Peyer's patch (tissue), 4 donors: ENCODE measurements at places on chromosomes 11 and 22.

- no peak for DNase-seq
These were observed 34.8 kb upstream of the PSMA1 start for GRCh38 chr11:14554959-14555358.

- no peak for DNase-seq
These were observed 107.2 kb downstream of the TSPAN18 start for GRCh38 chr11:44833877-44834452.

- DNase-seq, result peak; percentile 36
These were observed 10.3 kb downstream of the PARVG start for GRCh38 chr22:44191036-44191454.

- no peak for DNase-seq
These were observed 12.7 kb upstream of the CAPN5 start for GRCh38 chr11:77054084-77054483.

DNA sequence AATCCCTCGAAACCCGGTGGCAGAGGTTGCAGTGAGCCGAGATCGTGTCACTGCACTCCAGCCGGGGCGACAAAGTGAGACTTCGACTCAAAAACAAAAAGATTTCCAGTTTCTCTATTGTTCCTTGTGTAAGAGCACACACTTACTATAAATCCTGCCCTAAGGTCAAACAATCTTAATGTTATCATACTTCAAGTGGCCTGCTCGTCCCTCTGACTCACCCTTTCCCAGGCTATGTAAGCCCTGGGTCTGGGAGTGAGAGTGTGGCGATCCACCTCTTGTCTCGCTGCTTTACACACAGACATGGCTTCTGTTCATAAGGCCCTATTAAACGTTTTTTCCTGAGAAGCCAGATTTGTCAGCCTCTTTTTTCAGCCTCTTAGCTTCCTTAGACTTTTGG is 24.4 kb upstream of the A4GALT start:
- DNase-seq, result no peak

DNA sequence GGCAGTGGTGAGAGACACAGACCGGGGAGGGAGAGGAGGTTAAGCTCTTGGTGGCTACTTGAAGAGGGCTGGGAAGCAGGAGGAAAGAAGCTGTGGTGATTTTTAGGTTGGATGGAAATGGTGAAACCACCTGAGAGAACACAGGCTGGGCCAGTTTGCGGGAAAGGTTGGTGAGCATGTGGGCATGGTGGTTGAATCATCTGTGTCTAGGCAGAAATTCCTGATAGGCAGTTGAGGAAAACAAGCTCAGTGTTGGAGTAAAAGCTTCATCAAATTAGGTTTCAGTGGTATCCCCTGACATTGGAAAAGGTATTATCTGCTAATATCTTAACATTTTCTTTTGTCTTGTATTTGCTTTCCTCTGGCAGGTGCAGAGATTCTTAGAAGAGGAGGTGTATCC is 4.3 kb upstream of the SGSM3 start:
- no peak for DNase-seq

DNA sequence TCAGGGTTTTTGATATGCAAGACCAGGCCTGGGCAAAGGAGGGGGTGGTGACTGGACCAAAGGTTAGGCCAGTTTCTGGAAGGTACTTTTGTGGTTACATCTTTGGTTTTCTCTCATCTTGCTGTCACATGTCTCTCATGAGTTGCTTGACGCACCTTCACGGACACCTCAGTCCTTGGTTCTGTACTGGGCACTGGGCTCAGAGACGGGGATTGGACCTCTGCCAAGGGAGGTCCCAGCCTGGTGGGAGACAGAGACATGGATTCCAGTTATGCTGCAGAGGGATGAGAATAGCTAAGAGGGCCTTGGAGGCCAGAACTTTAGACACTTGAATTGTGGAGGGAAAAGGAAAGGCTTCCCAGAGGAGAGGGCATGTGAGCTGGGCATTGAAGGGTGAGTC is 1.7 kb downstream of the USP35 start:
- DNase-seq, result peak; percentile 31

GRCh38 chr22:30600921-30601320 is 6.1 kb upstream of the TCN2 start:
- DNase-seq, result no peak

DNA sequence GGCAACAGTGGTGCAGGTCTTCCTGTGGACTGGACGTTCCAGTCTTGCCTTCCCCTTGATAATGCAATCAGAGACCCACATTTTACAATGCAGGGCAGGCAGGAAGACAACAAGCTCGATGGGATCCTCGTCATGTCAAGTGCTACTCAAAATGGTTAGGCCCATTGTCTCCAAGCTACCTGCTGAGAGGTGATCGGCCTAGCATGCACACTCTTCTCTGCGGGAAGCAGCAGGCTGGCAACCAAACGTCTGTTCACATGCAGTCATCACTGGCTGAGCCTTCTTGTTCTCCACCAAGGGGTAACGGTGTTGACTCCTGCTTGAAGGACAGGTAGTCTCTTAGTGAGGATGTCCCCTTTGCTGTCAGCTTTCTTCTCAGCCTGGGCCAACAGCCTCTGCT is 25.5 kb upstream of the CD82 start:
- no peak for DNase-seq

- DNase-seq, result no peak
These were observed 53.9 kb upstream of the RCE1 start for GRCh38 chr11:66789097-66789890.

- DNase-seq, result no peak
These were observed 217.1 kb downstream of the CSNK2A3 start for GRCh38 chr11:11135820-11136476.

DNA sequence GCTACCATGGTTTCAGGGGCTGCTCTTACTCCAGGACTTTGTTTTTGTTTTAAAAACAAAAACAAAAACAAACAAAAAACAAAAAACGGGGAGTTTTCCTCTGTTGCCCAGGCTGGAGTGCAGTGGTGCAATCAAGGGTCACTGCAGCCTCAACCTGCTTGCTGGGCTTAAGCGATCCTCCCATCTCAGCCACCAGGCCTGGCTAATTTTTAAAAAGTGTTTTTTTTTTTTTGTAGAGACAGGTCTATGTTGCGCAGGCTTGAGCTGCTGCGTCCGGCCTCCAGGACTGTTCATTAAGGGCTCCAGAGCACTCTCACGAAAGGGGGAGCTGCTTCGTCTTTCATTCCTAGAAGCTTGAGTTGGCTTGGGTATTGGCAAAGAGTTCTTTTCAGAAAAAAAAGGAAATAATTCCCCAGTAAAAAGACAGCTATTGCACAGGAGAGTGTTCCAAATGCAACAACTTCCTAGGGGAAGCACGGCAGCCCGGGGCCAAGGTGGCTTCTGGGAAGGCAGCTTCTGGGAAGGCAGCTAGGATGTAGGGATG is 78.5 kb downstream of the NAT10 start:
- no peak for DNase-seq

- no peak for DNase-seq
These were observed 197.9 kb upstream of the BDNF start for GRCh38 chr11:27898166-27898565.

DNA sequence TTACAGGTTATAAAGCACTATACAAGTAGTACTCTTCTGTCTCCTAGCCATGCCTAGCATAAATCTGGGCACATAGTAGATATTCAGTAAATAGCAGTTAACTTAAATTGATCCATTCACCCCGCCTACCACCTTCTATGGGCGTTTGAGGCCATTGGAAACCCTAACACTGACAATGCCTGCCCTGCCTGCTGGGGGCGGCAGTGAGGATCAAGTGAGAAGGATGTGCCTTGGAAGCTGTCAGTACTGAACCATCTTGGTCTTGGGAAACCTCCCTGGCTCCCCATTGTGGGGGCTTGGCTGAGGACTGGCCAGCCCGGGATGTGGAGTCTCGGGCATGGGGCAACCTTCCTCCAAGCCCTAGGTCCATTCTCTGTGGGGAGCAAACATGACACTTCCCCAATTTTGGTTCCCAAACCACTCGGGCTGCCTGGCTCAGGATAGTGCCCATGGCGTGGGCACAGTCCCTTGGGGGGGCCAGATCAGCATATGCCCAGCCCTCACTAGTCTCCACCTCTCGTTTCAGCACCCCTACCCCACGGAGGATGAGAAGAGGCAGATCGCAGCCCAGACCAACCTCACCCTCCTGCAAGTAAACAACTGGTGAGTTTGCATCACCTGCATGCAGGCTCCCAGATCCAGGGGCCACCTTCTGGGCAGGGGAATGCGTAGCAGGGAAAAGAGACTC is 67.4 kb downstream of the FEZ1 start:
- DNase-seq, result no peak

GRCh38 chr11:70270877-70271648 is 573 bp downstream of the PPFIA1 start:
- peak; percentile 33 for DNase-seq

DNA sequence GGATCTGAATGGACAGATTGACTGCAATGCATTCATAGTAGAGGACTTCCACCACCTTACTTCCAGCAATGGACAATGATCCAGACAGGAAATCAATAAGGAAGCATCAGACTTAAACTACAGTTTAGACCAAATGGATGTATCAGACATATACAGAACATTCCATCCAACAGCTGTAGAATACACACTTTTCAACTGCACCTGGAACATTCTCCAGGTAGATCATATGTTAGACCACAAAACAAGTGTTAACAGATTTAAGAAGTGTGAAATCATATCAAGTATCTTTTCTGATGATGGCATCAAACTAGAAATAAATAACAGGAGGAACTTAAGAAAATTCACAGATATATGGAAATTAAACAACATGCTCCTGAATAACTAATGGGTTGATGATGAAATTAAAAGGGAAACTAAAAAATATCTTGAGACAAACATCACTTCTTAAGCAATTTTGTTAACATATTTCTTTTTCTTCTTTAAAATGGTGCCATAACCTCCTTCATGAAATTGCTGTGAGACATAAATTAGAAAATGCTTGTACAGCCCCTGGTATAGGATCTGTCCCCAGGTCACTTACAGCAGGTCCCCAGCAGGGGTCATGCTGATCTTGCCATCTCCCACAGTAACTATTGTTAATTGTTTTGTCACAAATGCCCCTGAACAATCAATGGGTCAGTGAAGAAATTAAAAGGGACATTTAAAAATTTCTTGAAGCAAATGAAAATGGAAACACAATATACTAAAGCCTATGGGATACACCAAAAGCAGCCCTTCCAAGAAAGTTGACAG is 100.0 kb upstream of the OR4B1 start:
- no peak for DNase-seq

DNA sequence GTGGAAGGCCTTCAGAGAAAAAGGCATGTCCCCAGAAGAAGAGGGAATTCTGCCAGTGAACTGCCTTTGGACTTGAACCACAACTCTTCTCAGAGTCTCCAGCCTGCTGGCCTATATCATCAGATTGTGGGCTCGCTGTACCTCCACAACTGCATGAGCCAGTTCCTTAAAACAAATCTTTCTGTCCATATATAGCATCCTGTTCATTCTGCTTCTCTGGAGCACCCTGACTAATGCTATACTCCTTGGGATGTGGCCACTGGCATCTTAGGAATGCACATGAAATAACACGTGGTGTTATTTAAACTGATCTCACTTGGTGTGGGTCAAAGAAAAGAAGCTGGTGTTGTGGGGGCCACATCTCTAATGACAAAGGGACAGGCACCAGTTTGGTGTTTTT is 58.3 kb upstream of the VSTM5 start:
- DNase-seq, result no peak

- DNase-seq, result no peak
These were observed 75.9 kb downstream of the KCNQ1 start for GRCh38 chr11:2520736-2521035.

GRCh38 chr22:43406186-43406790 is 5.5 kb upstream of the MPPED1 start:
- no peak for DNase-seq

GRCh38 chr11:77450227-77450626 is 23.7 kb downstream of the PAK1 start:
- DNase-seq, result no peak

DNA sequence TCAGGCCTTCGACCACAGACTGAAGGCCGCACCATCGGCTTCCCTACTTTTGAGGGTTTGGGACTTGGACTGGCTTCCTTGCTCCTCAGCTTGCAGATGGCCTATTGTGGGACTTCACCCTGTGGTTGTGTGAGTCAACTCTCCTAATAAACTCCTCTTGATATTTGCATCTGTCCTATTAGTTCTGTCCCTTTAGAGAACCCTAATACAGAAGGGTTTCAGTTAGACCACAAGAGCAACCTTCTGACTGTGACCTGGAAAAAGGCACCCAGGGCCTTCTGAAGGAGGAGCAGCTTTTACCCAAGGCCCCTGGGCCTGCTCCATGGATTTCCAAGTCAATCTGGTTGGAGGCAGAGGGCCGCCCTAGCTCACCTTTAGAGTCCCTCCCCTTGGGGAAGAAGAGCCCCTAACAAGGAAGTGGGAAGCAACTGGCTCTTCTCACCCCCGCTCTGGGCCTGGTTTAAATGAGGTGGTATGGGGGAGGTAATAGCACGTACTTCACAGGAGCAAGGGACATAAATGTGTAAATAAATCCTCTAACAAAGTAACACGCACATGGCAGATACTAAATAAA is 11.2 kb upstream of the CHST1 start:
- DNase-seq, result no peak

DNA sequence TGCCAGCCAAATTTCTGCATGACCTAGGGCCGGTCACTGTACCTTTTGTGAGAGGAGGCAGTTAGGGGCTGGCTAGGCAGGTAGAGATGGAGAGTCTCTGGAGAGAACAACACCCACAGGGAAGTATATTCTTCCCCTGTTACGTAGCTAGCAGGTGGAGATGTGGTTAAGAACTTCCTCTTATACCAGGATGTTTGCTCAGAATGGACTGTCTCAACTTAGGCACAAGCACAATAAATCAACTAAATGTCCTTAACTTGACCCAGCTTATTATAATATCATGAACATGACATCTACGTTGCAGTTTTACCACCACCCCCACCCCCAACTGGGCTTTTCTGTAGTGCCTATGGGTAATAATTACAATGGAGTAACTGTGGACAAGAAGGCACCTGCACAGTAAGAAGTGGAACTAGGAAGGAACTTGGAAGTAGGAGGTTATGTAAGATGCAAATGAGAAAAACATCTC is 60.7 kb upstream of the MPEG1 start:
- DNase-seq, result peak; percentile 77

- DNase-seq, result no peak
These were observed 18.3 kb upstream of the PKNOX2 start for GRCh38 chr11:125146232-125146631.

DNA sequence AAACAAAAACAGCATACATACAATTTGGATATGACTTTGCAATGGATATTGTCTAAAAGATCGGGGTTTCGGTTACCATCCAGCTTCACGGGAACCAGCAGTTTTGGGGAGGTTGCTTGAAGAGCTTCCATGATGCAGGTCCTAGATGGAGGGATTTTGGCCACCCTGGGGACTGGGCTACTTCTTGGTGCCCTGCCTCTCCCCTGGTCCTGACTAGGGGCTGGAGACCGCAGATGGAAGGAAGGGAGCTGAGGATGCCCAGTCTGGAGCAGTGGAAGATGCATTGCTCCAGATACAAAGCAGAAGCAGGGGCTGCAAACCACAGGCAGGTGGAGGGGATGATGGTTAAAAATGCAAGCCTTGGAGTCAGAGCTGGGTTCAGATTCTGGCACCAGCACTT is 13.5 kb downstream of the SOX10 start:
- no peak for DNase-seq

DNA sequence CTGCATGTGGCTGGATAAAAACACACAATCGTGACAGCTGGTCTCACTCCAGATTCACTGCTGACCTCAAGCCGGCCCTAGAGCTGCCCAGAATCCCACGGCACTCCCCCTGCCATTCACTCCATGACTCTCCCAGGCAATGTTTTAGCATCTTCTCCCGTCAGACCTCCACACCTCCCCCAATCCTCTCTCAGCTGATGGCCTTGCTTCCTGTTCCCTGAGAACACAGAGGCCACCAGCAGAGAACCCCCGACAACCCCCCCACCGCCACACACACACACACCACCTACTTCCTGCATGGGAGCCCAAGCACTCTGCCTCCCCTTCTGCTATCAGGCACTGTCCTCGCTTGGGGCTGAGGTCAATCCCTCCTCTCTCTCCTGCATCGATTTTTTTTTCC is 9.3 kb downstream of the TNKS1BP1 start:
- DNase-seq, result peak; percentile 32
